ENCODE measurements at places on chromosomes 7 and 10. TPM values are rescaled to one million over a fixed set of nuclear protein-coding genes. Genes with fewer than 3 reads are reported as not detected.
A peak's percentile ranks its signal among the peaks of the same experiment; 100 is the strongest.

GRCh38 chr7:99926321-99926720, 3.1 kb downstream of the GJC3 start:
- no peak overlapping the region for H3K4me3 ChIP-seq
- H3K36me3 ChIP-seq: peaks cover 3% of the 10 kb centered on the region
- no peak overlapping the region for H3K27ac ChIP-seq
- no peaks in the 10 kb centered on the region for H3K27me3 ChIP-seq
- H3K4me1 ChIP-seq: no peaks in the 10 kb centered on the region

- no peaks in the 10 kb centered on the region for H3K4me1 ChIP-seq
- H3K36me3 ChIP-seq: no peaks in the 10 kb centered on the region
- DNase-seq: no peak
- H3K27ac ChIP-seq: no peak overlapping the region
Measured at GRCh38 chr10:42933448-42934340, 143.2 kb upstream of the RET start.

DNA sequence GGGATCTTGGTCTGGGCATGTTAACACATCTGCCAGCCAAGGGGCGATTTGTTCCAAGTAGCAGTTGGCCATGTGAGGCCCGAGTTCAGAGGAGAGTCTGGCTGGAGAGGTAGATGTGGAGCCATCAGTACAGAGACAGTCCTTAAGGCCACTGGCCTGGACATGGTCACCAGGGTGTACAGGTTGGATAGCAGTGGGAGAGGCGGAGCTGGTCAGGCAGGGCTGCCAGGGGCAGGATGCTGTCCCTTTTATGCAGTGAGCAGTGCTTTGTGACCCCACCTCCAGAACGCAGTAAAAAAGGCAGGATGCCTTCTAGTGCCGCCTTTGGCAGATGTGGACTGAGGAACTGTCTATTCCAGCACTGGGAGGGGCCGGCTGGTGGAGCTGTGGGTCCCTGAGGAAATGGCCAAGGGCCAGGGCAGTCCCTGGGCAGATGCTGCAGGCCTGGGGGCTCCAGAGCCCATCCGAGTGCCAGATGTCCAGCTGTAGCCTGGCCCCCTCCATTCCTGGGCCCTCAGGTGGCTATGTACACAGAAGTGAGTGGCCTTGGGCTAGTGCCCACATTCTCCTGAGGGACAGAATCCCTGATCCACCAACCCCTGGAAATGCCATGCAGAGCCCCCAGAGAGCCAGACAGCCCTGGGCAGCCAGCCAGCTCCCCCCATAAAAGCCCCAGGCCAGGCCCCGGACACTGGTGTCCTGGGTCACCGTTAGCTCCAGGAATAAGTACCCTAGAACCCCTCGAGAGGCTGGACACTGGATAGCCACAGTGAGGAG, 17.2 kb upstream of the MYL7 start:
- no peak overlapping the region for H3K4me3 ChIP-seq
- no peak for DNase-seq
- H3K4me1 ChIP-seq: peaks cover 12% of the 10 kb centered on the region
- no peaks in the 10 kb centered on the region for H3K27me3 ChIP-seq
- no peaks in the 10 kb centered on the region for H3K36me3 ChIP-seq

DNA sequence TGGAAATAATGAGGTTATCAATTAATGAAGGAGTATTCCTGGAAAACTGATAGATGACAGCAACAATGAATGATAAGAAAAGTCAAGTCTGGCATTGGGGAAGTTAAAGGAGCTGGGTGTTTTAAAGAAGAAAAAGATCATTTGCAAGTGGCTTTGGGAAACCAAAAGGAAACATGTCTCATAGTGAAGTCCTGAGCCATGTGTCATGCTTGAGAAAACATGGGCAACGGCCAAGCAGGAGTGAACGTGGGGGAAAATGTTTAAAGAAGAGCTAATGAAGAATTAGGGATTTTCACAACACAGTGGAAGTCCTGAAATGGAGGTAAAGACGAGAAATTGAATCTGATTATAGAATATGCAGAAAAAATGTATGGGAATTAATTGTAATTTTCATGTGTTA, 1383.2 kb upstream of the CELF2 start:
- H3K4me1 ChIP-seq: peaks cover 12% of the 10 kb centered on the region
- H3K4me3 ChIP-seq: no peak overlapping the region

Gene WEE2
- polyA plus RNA-seq: not detected

DNA sequence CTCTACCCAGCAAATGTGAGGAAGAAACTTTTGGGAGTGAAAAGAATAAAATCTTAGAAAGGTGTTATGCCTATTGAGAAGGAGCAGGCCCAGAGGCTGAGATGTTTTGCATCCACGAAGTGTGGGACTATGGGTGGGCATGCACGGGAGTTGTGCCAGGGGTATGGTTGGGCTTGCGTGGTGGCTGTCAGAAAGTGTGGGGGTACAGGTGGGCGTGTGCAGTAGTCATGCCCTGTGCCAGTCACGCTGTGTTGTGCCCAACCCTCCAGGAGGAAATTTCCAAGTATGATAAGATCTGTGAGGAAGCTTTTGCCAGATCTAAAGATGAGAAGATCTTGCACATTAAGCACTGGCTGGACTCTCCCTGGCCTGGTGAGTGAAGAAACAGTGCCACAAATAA, 52.9 kb upstream of the ZMIZ2 start:
- peaks cover 36% of the 10 kb centered on the region for H3K36me3 ChIP-seq
- no peak for DNase-seq
- peaks cover 10% of the 10 kb centered on the region for H3K4me1 ChIP-seq
- no peaks in the 10 kb centered on the region for H3K27me3 ChIP-seq
- no peak overlapping the region for H3K4me3 ChIP-seq

Gene SPDYE8
- polyA plus RNA-seq: 0.14 TPM

DNA sequence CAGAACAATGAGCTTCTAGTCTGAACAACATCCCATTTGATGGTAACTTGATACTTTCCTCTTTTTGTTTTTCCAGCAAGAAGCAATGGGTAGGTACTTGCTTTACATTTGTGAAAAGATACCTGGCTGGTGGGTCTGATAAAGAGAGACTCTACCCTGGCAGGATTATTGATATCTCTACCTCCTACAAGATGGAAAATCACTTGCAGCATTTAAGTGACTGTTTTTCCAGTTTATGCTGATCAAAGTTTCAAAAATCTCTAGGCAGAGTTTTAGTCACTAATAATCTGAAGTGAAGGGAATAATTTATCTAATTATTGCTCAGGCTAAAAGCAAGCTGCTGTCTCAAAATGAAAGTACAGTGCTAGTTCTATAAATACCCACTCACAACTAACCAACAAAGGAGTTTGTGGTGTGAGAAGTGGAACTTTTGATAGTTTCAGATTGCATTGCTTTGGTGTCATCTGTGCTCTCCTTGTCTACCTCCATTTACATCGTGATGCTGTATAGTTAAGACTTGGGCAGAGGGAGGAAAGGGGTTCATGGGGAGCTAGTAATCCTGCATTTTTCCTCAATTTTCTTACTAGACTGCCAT, 86.0 kb upstream of the ANKRD1 start:
- H3K4me3 ChIP-seq: no peak overlapping the region
- H3K4me1 ChIP-seq: no peaks in the 10 kb centered on the region
- no peak for DNase-seq
- H3K27ac ChIP-seq: no peak overlapping the region
- H3K27me3 ChIP-seq: no peaks in the 10 kb centered on the region

DNA sequence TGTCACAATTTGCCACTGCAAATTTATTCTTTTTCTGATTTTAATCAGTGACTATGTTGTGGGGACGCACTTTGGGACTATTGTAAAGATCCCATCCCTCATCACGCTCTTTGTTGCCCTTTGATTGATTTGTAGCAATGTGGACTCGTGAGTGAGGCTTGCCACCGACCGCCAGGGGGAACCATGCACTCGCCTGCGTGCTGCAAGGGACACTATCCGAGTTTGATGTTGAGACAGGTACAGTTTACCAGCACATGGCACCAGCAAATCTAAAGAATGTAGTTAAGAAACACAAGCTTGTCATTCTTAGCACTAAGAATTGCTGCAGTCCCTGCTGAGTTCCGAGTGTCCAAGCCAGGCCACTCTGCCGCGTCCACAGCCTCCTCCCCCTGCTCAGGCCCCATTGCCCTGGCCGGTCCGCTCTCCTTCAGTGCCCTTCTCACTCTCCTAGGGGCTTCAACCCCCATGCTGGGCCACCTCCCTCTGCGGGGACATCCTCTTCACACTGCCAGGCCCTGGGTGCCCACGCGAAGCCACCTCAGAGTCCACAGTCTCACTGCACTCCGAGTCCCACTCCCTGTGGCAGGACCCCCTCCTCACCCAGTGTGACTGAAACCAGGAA, 2.0 kb upstream of the SFTPA2 start:
- H3K36me3 ChIP-seq: no peaks in the 10 kb centered on the region
- H3K4me1 ChIP-seq: no peaks in the 10 kb centered on the region
- no peak overlapping the region for H3K27ac ChIP-seq
- peak; percentile 74 for DNase-seq
- H3K4me3 ChIP-seq: no peak overlapping the region

Gene CACNA2D1
- polyA plus RNA-seq: 6.9 TPM

DNA sequence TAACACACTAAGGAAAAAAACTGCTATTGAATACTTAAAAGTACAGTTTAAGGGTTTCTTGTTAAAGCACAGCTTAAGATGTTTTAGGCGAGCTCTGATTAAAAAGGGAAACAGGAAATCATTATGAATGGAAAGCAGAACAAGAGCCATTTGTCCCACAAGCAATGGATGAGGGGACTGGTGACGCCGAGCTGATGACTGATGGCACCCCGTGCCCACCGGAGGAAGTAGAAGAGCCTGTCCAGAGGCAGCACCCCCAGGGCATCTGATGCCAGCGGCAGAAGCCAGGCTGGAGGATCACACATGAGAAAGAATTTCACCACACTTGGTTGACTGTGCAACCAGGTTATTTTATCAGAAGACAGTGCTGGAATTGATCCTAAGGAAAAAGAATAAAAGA, 15.0 kb upstream of the INSIG1 start:
- no peaks in the 10 kb centered on the region for H3K36me3 ChIP-seq
- no peak for DNase-seq
- peaks cover 30% of the 10 kb centered on the region for H3K27me3 ChIP-seq
- H3K27ac ChIP-seq: no peak overlapping the region

- H3K36me3 ChIP-seq: no peaks in the 10 kb centered on the region
- no peak overlapping the region for H3K4me3 ChIP-seq
- H3K4me1 ChIP-seq: no peaks in the 10 kb centered on the region
- no peak overlapping the region for H3K27ac ChIP-seq
Measured at GRCh38 chr10:93821051-93821772, 63.5 kb downstream of the LGI1 start.

DNA sequence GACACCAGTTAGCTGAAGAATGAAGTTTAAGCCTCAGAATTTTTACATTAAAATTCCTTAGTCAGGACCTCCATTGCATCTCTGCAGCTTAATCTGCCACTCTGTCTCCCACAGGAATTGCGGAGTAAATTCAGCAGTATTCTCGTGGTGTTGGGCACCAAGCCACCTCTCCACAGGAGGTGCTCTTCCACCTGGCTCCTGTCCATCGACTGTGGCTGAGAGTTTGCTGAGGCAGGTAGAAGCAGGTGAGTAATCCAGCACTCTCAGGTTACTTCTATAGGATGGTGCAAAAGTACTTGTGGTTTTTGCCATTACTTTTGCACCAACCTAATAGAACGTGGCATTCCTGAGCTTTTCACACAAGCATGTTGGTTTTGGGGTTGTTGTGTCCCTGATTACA, 134.1 kb downstream of the GFRA1 start:
- H3K4me3 ChIP-seq: no peak overlapping the region
- no peak for DNase-seq
- H3K4me1 ChIP-seq: no peaks in the 10 kb centered on the region
- 0 out of 2 replicates have a peak, but pooled peaks cover under 1% of the 10 kb centered on the region for H3K27me3 ChIP-seq
- H3K36me3 ChIP-seq: no peaks in the 10 kb centered on the region
- no peak overlapping the region for H3K27ac ChIP-seq

GRCh38 chr10:29555746-29556481, 78.9 kb downstream of the SVIL start:
- H3K27me3 ChIP-seq: no peaks in the 10 kb centered on the region
- peak; percentile 86 for DNase-seq
- H3K36me3 ChIP-seq: no peaks in the 10 kb centered on the region
- H3K4me3 ChIP-seq: 0 out of 2 replicates have a peak overlapping the region, but pooled peaks have one; percentile 25
- H3K4me1 ChIP-seq: peaks cover 24% of the 10 kb centered on the region

GRCh38 chr10:80137920-80138319, 5.4 kb downstream of the PLAC9 start:
- no peaks in the 10 kb centered on the region for H3K36me3 ChIP-seq
- DNase-seq: no peak
- peaks cover 36% of the 10 kb centered on the region for H3K4me1 ChIP-seq
- H3K27ac ChIP-seq: peak overlapping the region; percentile 91
- no peaks in the 10 kb centered on the region for H3K27me3 ChIP-seq

Measured in GM23248 (cell line).